Sciatic nerve (tissue), 2 donors: ENCODE measurements at places on chromosomes 6 and 20. TPM values are rescaled to one million over a fixed set of nuclear protein-coding genes. Genes with fewer than 3 reads are reported as not detected.

GRCh38 chr6:40343877-40344565 is 243.1 kb downstream of the LRFN2 start:
- peak; percentile 33 for DNase-seq

DNA sequence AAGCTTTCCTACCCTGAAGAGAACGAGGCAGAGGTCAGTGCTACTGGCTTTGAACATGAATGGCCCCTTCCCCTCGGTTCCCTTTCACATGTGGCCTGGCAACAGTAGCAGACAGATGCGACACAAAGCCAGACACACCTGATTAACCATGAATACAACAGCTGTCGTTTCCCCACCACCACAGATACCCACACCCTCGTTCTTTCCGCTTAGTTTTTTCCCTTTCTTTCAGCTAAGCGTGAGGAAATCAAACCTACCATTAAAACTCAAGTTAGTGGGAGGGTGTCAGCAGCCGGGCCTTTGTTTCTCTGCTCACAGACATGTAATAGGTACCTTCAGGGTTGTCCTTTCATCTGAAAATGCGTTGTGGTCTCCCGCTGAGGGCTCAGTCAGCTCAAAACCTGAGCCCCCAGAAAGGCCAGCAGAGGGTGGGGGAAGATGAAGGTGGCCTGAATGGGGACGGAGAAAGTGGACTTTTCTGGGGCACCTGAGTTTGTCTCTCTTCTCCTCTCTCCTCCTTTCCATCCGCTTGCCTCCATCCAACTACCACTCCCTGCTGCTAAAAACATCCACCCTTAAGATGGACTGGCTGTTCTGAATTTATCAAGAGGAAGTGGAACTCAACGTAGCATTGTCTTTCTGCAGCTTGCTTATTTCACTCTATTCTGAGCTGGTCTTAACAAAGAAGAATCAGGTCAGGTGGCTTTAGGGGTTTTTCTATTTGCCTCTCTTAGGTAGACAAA is 516.6 kb upstream of the JARID2 start:
- no peak for DNase-seq

- DNase-seq = no peak
Measured at GRCh38 chr6:88804701-88805100, 158.7 kb downstream of the RNGTT start.

DNA sequence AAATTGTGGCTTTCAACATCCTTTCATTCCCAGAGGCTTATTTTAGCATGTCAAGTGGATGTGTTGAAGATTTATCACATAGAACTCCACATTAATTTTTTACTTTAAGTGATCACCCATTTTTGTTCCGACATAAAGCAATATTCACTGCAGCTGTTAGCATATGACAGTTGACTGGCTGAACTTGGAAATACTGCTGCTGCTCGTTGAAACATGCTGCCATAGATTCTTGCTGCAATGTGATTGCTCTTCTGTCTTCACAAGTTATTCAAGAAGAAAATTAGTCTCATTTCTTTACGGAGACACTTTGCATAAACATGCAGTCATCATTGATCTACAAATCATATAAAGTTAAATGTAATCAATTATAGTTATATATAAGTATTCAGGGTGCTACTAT is 248.4 kb downstream of the SAMD5 start:
- DNase-seq = no peak

BMP5 gene
- total RNA-seq = 1.3 TPM

GRCh38 chr20:6657111-6657510 is 110.4 kb upstream of the BMP2 start:
- DNase-seq = no peak

- DNase-seq = peak; percentile 69
Measured at GRCh38 chr20:35497780-35498189, 31.7 kb downstream of the C20orf173 start.

GRCh38 chr6:131317516-131317915 is 182.2 kb downstream of the AKAP7 start:
- no peak for DNase-seq

DNA sequence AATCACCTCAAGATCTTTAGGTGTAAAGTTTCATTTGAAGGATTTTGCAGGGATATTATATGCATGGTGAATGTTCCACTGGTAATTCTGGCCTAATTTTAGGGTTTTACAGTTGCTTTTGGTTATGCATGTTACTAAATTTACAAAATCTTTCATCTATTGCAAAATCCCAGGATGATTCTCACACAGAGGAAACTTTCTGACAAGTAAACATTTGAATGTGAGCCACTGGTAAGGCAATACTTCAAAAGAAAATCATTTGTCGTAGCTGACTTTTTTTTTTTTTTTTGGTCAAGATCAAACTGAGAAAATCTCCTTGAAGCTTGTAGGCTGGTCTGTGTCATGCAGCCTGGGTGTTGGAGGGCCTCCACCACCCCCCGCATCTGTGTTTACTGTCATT is 141.9 kb upstream of the EXOC2 start:
- DNase-seq = no peak

DNA sequence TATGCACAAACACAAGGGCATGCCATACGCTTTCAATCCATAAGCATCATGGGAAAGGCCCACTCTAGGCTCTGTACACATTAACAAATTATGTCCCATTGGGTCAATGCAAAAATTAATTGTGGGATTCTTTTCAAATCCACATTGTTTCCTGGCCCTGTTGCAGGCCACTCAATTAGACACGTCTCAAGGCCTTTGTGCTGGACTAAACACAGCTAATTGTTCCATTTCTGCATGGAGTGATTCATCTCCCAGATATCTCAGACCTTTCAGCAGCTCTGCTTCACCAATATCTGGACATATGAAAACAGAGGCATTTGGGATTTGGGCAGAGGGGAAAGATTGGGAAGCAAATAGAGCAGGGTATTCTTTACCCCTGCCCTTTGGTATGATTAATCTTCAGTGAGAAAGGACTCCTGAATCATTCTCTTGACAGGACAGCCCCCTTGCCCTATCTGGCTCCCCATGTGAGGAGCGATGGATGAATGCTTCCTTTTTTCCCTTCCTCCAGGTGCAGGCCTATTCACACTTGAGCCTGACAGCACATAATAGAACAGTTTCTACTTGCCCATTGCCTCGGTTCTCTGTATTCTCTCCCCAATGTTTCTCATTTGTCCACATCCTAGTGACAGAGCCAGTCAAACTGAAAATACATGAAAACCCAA is 547.6 kb downstream of the HAO1 start:
- no peak for DNase-seq

DNA sequence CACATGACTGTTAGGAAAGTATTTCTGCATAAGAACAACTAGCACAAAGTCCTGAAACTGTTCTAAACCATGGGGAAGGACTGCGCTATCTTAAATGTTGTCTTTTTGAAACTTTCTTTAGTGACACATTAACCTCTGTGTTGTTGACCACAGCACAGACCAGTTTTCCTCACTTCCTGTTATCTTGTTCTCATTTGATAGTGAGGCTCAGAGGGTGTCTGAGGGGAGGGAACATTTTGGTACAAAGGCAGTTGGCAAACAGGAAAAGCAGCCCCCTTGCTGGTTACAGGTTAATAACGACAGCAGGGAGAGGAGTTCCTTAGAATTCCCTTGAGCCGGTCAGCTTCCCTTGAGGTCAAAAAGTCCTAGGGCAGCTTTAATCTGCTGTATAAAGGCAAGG is 143.5 kb upstream of the BMP2 start:
- no peak for DNase-seq

DNA sequence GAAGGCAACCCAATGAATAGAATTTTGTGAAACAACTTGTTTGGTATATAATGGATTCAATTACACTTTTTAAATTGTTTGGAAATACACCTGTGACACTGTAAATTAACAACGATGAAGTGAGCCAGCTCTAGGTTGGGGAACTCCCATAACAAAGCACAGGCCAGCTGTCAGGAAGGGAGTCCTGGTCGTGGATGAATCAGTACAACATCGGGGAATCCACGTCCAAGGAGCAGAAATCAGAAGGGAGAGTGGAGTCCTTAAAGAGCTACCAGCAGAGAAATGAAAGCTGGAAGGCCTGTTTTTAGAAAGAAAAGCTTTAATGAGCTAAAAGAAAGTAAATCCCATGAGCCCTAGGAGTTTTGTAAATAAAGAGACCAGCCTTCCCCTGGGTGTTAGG is 223.1 kb upstream of the SLC35B3 start:
- no peak for DNase-seq

DPPA5 gene
- not detected for total RNA-seq

- no peak for DNase-seq
Measured at GRCh38 chr20:43726811-43727338, at the start of gene GTSF1L. Gene GTSF1L (minus strand): TSS chr20:43727002. CDS start chr20:43726694, 308 bp downstream.

FBXO30 gene
- 13.0 TPM for total RNA-seq

FGD2 gene
- total RNA-seq = 19.7 TPM

BCAS4 gene
- 4.8 TPM for total RNA-seq

- no peak for DNase-seq
Measured at GRCh38 chr6:72238900-72239299, 352.6 kb downstream of the RIMS1 start.

GRCh38 chr6:11575408-11576033 is 38.0 kb downstream of the TMEM170B start:
- no peak for DNase-seq

- DNase-seq = no peak
Measured at GRCh38 chr20:52033313-52033712, 158.3 kb downstream of the ZFP64 start.

RGS17 gene
- 0.31 TPM for total RNA-seq

CFAP206 gene
- total RNA-seq = 0.40 TPM

SIGLEC1 gene
- 19.2 TPM for total RNA-seq

GRCh38 chr6:161270116-161270515 is 3.7 kb downstream of the AGPAT4 start:
- DNase-seq = no peak

CALHM4 gene
- not detected for total RNA-seq

HMGN3 gene
- total RNA-seq = 66.2 TPM

- DNase-seq = peak; percentile 79
Measured at GRCh38 chr6:56693246-56693607, 50.5 kb upstream of the DST start.

SLC2A10 gene
- 14.7 TPM for total RNA-seq
